ENCODE measurements at places on chromosomes 16 and 17. TPM values are rescaled to one million over a fixed set of nuclear protein-coding genes. Genes with fewer than 3 reads are reported as not detected.

ICAM2 gene
- total RNA-seq, result 0.33 TPM

GRCh38 chr17:33888455-33888854 is 366.6 kb upstream of the CCL2 start:
- DNase-seq, result no peak

DNA sequence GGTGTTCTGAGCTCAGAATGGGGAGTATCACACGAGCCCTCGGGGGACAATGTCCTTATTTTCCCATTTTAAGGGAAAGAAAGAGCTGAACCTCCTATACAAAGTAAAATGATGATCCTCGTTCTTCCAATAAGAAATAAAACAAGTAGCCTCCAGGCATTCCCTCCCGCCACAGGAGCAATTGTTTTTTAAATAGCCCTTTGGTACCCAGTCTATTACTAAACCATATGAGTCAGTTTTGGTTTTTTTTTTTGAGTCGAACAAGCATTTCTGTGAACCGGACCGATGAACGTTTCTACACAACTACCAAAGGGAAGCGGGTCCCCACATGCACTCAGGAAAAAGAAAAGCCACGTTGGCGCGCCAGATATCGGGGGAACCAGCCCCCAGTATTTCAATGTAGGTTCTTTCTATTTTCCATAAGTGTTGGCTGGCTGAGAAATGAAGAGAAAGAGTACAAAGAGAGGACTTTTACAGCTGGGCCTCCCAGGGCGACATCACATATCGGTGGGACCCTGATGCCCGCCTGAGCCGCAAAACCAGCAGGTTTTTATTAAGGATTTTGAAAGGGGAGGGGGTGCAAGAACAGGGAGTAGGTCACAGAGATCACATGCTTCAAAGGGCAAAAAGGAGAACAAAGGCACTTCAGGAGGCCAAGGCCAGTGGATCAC is 3.8 kb upstream of the DCXR start:
- DNase-seq, result no peak

KRT33B gene
- total RNA-seq, result not detected

DNA sequence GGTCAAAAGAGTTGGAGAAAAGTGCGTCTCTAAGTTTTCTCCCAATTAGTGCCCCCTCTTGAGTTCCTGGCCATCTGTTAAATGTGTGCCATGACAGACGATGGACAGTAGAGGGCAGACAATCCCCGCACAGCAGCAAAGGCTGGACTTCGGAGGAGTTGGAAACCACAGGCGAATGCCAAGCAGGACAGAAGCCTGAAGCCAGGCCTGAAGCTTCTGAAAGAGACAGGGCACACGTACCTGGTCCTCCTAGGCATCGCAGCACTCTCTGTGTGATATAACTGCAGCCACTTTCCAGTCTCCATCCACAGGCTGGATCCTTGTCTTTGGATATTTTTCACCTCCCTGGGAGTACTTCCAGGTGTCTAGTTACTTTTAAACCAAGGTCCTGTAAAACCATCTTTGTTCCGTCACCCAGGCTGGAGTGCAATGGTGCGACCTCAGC is 14.5 kb downstream of the C17orf100 start:
- DNase-seq, result peak; percentile 82

GRCh38 chr16:88760424-88761142 is 24.4 kb downstream of the PIEZO1 start:
- no peak for DNase-seq

- DNase-seq, result no peak
These were observed 13.8 kb upstream of the BCAR1 start for GRCh38 chr16:75264999-75265910.

NACA2 gene
- not detected for total RNA-seq

MT1G gene
- not detected for total RNA-seq

DNA sequence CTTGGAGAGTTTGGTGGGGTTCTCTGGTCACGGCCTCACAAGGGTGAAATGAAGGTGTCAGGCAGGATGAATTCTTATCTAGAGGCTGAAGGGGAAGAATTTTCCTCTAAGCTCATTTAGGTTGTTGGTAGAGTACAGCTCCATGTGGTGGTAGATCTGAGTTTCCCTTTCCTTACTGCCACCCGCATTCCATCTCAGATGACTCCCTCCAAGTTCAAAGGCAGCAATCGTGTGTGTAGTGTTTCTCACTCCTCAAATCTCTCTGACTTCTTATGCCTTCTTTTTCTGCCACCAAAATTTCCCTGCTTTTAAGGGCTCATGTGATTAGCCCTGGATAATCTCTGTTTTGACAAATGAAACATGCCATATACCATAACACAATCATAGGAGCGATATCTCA is 135.5 kb upstream of the MYOCD start:
- no peak for DNase-seq

- DNase-seq, result peak; percentile 93
These were observed 10.0 kb upstream of the MPRIP start for GRCh38 chr17:17032131-17032692.

DNA sequence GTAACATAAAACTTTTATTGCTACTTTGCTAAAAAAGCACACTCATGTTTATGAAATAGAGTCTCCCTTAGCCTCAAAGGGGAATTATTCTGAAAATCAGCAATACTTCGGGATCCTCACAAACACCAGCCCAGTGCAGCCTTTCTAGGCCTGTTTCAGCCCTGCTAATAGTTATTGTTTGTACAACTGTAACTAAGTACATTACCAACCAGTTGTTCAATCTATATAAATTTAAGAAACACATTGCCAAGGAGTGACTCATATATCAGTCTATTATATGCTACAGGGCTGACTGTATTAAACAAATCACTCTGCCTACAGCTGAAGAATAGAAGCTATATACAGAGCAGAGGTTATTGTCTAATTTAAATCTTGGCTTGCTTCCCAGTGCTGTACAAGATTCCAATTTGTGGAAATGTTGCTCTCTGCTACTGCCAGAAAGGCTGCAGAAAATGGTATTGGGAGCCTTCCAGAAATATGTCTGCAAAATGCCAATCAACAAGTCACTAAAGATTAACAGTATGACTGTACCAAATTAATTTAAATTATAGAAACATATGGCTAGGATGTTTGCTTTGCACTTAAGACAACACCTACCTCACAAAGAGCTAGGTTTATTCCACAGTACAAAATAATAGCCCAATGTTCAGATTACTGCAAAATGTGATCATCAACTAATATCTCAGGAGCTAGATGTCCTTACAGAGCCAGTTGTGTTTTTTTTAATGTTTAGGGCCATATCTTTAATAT is 49.7 kb downstream of the TOX3 start:
- peak; percentile 35 for DNase-seq

- no peak for DNase-seq
These were observed 450.3 kb upstream of the CDH11 start for GRCh38 chr16:65572156-65572555.

GRCh38 chr17:41738077-41738800 is 3.8 kb upstream of the HAP1 start:
- peak; percentile 76 for DNase-seq

DNA sequence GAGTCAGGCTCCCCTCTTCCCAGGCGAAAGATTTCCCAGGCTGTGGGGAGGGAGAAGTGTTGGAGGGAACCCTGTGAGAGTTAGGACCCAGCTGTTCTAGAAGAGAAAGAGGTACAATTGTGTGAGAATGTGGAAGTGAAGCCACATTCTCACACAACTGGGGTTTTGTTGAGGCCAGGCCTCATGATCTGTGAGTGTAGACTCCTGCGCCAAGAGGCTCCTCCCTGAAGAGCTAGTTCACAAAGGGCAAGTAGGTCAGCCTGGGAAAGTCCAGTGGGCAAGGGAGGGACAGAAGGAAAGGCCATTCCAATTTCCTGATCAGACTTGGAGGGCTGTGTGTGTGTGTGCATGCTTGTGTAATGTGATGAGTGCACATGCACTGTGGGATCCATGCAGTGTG is 15.2 kb downstream of the CD300LF start:
- no peak for DNase-seq

TEX14 gene
- total RNA-seq, result 3.4 TPM

DNA sequence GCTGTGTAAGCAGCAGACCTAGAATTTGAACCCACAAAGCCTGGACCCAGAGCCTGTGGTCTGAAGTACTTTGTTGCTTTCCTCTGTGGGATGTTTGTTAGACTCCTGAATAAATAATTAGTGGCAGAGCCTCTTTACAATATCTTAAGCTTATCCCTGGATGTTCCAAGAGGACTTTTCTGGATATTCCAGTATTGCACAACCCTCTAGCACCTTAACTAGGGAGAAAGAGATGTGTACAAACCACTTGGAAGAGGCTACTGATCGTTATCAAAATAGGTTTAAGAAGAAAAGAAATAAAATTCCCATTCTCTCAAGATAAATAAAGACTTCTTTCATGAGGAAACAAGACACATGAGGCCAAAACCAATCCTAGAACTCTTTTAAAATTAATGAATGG is 632.4 kb downstream of the CDH11 start:
- no peak for DNase-seq

- DNase-seq, result no peak
These were observed 19.3 kb upstream of the RAI1 start for GRCh38 chr17:17661834-17662385.
